ENCODE measurements at places on chromosomes 11 and 22. TPM values are rescaled to one million over a fixed set of nuclear protein-coding genes. Genes with fewer than 3 reads are reported as not detected.

The TIGD3 gene
- total RNA-seq, result 1.8 TPM

The ROBO3 gene
- total RNA-seq, result 1.3 TPM

The CCDC34 gene
- 33.6 TPM for total RNA-seq

The CARD10 gene
- total RNA-seq, result 76.7 TPM

The CSF2RB gene
- not detected for total RNA-seq

The NCF4 gene
- total RNA-seq, result 3.9 TPM

The SPTBN2 gene
- total RNA-seq, result 66.8 TPM

The OR8G1 gene
- not detected for total RNA-seq

The KCNK4 gene
- total RNA-seq, result 0.57 TPM

The LMO2 gene
- 0.45 TPM for total RNA-seq

The PKNOX2 gene
- total RNA-seq, result not detected

- no peak for DNase-seq
- peaks cover 20% of the 10 kb centered on the region for H3K4me1 ChIP-seq
- no peak overlapping the region for H3K4me3 ChIP-seq
- no peaks in the 10 kb centered on the region for H3K36me3 ChIP-seq
Observed at GRCh38 chr22:38951734-38952133, 5.7 kb upstream of the APOBEC3A start.

DNA sequence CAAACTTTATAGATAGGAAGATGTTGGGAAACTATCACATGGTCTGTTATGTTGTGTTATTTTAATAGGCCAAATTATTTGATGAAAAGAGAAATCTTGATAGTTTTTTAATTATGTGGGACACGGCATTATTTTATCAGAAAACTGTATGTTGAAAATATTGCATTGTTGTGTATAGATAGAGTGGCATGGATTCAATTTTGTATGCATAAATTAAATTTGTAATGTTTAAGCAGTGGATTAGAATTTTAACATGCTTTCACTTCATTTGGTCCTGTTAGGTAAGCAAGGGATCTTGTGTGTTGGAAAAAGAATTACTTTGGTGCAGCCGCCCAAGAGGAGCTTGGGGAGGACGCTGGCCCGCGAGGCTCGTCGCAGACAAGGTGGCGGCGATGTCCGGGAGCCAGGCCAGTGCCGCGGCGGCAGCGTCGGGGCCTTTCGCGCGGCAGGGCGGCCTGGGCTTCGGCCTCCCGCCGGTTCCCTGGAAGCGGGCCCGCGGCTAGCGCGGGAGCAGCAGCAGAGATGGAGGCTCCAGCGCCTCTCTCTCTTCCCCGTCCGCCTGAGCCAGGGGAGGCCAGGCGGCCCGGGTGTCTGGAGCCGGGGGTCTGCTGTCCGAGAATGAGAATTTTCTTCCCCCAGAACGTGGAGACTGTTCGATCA is 82.7 kb downstream of the GGT1 start:
- DNase-seq, result no peak
- no peaks in the 10 kb centered on the region for H3K4me1 ChIP-seq

DNA sequence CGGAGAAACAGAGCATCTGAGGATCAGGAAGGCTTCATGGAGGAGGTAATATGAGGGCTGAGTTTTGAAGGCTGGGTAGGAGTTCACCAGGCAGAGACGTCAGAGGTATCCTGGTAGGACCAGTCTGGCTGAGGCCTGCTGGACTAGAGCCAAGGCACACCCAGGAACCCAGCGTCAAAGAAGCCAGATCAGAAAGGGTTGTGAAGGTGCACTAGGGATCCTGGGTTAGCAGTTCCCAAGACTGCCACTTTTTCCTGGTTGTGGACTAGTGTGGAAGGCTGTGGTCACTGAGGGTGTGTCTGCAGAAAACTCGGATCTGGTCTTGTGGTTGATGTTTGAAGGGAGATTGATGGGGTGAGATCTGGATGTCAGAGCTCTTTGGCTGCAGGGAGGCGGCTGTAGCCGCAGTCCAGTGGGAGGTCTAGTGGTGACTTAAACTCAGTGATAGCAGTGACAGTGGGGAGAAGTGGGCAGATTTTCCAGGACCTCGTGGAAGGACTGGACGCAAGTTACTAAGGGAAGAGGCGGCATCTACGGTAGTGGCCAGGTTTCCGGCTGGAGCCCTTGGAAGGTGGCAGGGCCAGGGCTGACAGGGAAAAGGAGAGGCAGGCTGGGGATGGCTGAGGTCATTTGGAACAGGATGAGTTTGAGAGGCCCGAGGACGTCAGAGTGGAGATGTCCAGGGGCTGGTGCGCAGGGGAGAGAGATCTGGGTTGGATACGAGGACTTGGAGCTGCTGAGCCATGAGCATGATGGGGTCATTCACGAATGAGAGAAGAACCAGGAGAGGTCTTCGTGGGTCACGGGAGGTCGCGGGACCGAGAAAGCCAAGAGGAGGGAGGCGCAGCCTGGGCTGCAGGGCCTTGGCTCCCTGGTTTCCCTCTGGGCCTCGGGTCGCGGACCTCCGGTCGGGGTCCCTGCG is 10.9 kb downstream of the RELA start:
- H3K4me1 ChIP-seq, result peaks cover 35% of the 10 kb centered on the region
- peak; percentile 82 for DNase-seq
- no peaks in the 10 kb centered on the region for H3K27me3 ChIP-seq
- H3K4me3 ChIP-seq, result peak overlapping the region; percentile 64
- 0 out of 2 replicates have a peak, but pooled peaks cover 3% of the 10 kb centered on the region for H3K36me3 ChIP-seq
- peak overlapping the region; percentile 76 for H3K27ac ChIP-seq

DNA sequence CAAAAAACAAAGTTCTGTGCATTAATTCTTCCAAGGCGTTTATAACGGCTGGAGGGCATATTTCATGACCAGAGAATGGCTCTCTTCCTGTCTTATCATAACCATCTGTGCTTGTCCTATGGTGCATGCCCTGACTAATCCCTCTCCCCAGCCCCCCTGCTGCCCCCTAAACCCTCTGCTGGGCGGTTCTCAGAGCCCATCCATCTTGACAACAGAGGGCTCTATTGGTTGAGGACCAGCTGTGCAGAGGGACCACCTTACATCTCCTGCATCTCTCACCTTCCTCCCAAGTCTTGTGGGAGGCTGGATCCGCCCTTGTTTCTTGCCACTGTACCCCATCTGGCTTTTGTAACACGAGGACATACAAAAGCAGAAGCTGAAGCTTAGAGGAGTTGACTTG is 282.1 kb downstream of the MIAT start:
- peaks cover 48% of the 10 kb centered on the region for H3K27me3 ChIP-seq
- no peak for DNase-seq
- H3K4me3 ChIP-seq, result no peak overlapping the region
- no peak overlapping the region for H3K27ac ChIP-seq

GRCh38 chr11:67054836-67055523 is 1.7 kb upstream of the RHOD start:
- peaks cover 53% of the 10 kb centered on the region for H3K4me1 ChIP-seq
- peak; percentile 99 for DNase-seq
- H3K27ac ChIP-seq, result peak overlapping the region; percentile 74
- peak overlapping the region; percentile 82 for H3K4me3 ChIP-seq
- H3K36me3 ChIP-seq, result no peaks in the 10 kb centered on the region

- peaks cover 91% of the 10 kb centered on the region for H3K27me3 ChIP-seq
- no peak overlapping the region for H3K27ac ChIP-seq
- H3K4me1 ChIP-seq, result no peaks in the 10 kb centered on the region
- no peaks in the 10 kb centered on the region for H3K36me3 ChIP-seq
- DNase-seq, result no peak
Observed at GRCh38 chr11:114226356-114226755, 69.8 kb upstream of the NNMT start.

DNA sequence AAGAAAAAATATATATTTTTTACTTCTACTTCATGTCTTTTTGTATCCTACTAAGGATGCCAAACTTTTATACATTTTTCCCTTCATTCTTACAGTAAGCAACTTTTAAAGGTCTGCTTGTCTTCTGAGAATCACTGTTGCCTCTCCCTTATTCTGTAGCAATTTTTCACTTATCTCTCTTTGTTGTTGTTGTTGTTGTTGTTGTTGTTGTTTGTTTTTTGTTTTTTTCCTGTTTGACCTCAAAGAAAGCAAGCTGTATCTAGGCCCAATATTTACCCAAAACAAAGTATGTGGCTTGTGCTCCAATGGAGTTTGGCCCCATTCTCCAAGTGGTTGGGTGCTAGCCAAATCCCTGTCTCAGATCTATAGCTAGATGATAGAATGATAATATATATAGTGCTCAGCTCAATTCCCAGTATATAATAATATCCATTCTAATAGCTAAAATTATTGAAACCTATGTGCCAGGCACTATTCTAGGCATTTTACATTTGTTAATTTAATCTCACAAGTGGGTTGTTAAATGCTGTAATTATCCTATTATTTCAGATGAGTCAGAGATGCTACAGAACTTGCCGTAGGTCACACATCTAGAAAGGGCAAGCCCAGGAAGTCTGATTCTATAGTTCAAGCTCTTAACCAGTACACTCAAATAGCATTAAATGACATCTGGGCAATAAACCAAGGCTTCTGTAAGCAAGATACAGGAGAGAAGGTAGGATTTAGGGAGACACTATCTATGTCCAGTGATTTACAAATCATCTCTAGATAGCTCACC is 205.1 kb upstream of the PITPNB start:
- no peak for DNase-seq
- no peak overlapping the region for H3K27ac ChIP-seq
- H3K36me3 ChIP-seq, result no peaks in the 10 kb centered on the region
- H3K4me1 ChIP-seq, result no peaks in the 10 kb centered on the region
- no peak overlapping the region for H3K4me3 ChIP-seq
- no peaks in the 10 kb centered on the region for H3K27me3 ChIP-seq

- H3K4me1 ChIP-seq, result peaks cover 30% of the 10 kb centered on the region
- no peak for DNase-seq
- no peak overlapping the region for H3K4me3 ChIP-seq
- H3K27ac ChIP-seq, result peak overlapping the region; percentile 89
Observed at GRCh38 chr11:36150986-36151385, 138.2 kb downstream of the COMMD9 start.

- DNase-seq, result no peak
- H3K27ac ChIP-seq, result no peak overlapping the region
Observed at GRCh38 chr11:73859671-73860070, 17.0 kb downstream of the COA4 start.

GRCh38 chr22:46239261-46240048 is 10.6 kb downstream of the CDPF1 start:
- H3K36me3 ChIP-seq, result no peaks in the 10 kb centered on the region
- no peaks in the 10 kb centered on the region for H3K27me3 ChIP-seq
- no peak for DNase-seq
- H3K27ac ChIP-seq, result no peak overlapping the region
- no peak overlapping the region for H3K4me3 ChIP-seq
- no peaks in the 10 kb centered on the region for H3K4me1 ChIP-seq

- no peaks in the 10 kb centered on the region for H3K36me3 ChIP-seq
- no peak within 1 kb of the TSS for H3K27ac ChIP-seq
- DNase-seq, result peak; percentile 27
- H3K4me3 ChIP-seq, result peak within 1 kb of the TSS; percentile 65
- peaks cover 16% of the 10 kb centered on the region for H3K4me1 ChIP-seq
Observed at GRCh38 chr22:42720263-42721044, at the start of gene A4GALT. Gene A4GALT (minus strand): TSS chr22:42720870. CDS start chr22:42693951, 26,919 bp downstream.

DNA sequence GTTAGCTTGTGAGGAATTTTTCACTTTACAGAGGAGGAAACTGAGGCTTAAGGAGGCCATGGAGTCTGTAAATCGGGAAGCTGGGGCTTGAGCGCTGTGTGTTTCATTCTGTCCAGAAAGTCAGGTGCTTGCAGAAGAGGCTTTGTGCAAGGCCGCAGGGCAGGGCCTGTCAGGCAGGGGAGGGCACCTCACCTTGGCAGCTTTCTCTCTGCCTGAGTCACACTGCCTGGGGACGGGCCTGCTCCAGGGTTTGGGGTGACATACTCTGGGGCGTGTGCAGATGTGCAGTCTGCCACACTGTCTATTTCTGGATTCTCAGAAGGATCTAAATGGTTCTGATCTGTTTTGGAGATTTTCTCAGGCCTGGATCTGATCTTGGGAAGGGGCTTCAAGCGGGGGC is 8.4 kb downstream of the INCENP start:
- no peaks in the 10 kb centered on the region for H3K27me3 ChIP-seq
- no peaks in the 10 kb centered on the region for H3K4me1 ChIP-seq
- H3K4me3 ChIP-seq, result no peak overlapping the region
- H3K36me3 ChIP-seq, result peaks cover 20% of the 10 kb centered on the region
- peak; percentile 65 for DNase-seq
- no peak overlapping the region for H3K27ac ChIP-seq

DNA sequence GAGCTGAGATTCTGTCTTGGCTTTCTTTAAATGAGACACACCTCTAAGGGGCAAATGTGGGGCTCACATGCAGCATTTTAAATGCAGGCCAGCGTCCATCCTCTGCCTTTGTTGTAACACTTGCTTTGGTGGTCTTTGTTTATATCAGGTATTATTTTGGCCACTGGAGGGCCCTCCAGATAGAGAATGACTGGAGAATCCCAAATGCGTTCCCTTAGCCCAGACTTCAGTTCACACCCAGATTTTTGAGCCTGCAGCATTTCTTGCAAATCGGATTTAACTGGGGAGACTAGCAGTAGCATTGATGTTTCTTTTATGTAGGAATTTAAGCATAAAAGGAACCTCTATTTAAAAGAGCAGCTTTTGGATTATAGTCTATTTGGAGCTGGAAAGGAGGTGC is 200.2 kb upstream of the SORL1-AS1 start:
- H3K4me3 ChIP-seq, result no peak overlapping the region
- H3K27me3 ChIP-seq, result peaks cover 26% of the 10 kb centered on the region
- H3K27ac ChIP-seq, result no peak overlapping the region
- no peak for DNase-seq
- H3K4me1 ChIP-seq, result peaks cover 11% of the 10 kb centered on the region
- no peaks in the 10 kb centered on the region for H3K36me3 ChIP-seq

- no peak overlapping the region for H3K27ac ChIP-seq
- DNase-seq, result no peak
- H3K4me3 ChIP-seq, result no peak overlapping the region
Observed at GRCh38 chr22:43580271-43580750, 168.5 kb downstream of the MPPED1 start.

Data from PC-9 (cell line).